ENCODE measurements at places on chromosomes 13 and 19.

GRCh38 chr13:86109107-86109506, 309.9 kb upstream of the SLITRK6 start:
- no peak for DNase-seq

DNA sequence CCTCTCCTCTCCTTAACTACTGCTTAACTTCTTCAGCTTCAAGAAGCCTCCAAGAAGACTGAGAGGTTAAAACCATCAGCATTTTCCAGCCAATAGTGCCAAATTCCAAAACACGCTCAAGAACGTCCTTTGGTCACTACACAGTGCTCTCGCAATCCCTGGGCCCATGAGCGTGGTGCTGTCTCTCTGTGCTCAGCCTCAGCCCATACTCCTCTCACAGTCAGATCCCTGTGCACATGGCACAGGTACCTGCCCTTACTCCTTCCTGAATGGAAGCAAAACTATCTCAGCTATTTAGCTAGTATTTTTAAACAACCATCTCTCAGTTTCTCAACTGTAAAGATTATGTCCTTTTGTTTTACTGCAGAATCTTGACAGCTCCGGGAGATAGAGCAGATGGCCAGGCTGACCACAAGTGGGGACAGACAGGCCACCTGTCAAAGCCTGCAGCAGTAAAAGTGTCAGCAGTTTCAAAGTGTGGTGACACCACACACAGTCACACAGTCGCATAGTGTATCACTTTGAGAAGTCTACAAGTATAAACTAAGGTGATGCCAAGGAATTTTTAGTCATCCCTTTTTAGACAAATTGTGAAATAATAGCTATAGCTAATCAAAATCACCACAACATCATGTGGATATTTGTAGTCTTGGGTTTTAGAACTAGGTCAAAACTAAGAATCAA, 35.7 kb downstream of the DZIP1 start:
- DNase-seq = no peak

GRCh38 chr13:77800219-77800618, 102.7 kb downstream of the SLAIN1 start:
- DNase-seq = peak; percentile 2

GRCh38 chr13:113088691-113089020, 16.9 kb upstream of the F7 start:
- no peak for DNase-seq

GRCh38 chr13:101447852-101448251, 4.6 kb upstream of the ITGBL1 start:
- DNase-seq = peak; percentile 42

DNA sequence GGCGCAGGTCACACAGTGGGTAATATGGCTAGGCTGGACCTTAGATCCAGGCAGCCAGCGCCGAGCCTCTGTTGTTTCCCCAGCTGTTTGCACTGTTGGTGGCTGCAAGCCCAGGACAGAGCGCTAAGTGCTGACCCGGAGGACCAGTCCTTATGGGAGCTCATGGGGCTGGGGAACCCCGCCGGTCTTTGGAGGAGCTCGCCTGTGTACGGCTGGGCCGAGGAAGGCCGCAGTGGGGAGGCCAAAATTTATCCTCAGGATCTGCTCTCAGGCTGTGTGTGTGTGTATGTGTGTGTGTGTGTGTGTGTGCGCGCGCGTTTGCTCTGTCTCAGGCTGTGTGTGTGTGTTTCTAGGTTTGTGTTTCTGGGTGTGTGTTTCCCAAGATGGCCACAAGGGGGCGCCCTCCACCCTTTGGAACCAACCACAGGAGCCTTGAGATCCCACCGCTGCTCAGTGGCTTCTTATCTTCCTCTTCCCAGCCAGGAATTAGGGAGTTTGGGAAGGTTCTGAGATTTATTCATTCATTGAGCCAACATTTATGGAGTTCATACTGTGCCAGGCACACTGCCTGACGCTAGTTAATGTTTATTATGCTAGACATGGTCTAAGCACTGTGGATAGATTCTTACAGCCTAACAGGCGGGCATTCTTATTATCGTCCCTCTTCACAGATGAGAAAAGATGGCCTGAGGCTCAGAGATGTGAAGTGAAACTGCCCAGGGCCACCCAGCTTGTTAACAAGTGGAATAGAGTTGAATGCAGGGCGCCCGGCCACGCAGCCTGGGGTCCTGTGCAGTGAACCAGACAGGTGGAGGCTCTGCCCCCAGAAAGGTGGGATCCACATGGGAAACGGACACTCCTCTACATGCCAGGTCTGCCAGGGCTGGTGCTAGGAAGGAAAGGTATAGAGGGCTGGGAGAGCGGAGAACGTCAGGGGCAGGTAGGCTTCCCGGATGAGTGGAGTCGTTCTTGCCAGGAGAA, 13.0 kb downstream of the PGLYRP1 start:
- DNase-seq = peak; percentile 63

DNA sequence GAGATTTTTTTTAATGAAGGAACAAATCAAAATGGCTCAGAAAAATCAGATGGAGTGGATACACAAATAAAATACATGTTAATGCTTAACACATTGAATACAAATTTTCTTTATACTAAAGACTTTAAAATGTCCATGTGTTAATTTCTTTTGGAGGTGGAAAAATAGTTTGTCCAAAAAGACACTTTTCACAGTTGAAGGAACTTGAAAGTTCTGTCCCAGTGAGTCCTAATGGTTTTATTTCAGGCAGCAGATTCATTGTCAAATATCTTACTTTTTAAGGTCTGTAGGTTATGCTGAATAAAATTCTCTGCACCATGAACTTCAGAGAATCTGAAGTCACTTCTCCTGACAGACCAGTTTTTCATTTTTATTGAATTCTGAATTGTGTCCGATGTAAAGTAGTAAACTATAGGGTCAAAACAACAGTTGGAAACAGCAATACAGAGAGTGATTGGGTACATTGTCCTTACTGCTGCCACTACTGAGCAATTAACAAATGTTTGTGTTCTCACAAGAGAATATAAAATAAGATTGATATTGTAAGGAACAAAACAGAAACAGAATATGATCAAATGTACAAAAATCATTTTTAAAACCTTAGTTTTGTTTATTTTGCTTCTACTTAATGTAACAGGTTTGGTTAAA, 1.6 kb downstream of the LPAR6 start:
- no peak for DNase-seq

GRCh38 chr13:68125087-68125480, 894.9 kb upstream of the PCDH9 start:
- peak; percentile 2 for DNase-seq
